ENCODE measurements at places on chromosomes 3 and 15.

DNA sequence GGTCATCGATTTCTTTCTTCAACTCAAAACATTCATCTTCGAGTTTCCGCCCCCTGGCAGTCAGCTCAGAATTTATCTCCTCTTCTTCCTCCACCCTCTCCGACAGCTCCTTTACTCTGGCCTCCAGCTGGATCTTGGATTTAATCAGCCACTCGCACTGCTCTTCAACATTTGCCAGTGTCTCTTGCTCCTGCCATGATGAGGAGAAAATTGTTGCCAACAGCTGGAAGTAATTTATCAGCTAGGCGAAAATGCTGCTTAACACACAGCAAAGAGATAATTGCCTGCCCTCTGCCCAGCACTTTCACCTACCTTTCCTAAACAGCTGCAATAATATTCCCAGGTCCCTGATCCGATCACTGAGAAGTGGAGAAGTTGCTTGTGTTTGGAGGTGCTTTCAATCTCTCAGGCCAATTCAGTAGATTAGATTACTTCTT, 69.3 kb downstream of the MYH15 start:
- DNase-seq: no peak

GRCh38 chr3:120659285-120659684, 22.8 kb downstream of the HGD start:
- no peak for DNase-seq

- DNase-seq: no peak
These were observed 122.3 kb downstream of the ATP1B3 start for GRCh38 chr3:141998669-141999290.

DNA sequence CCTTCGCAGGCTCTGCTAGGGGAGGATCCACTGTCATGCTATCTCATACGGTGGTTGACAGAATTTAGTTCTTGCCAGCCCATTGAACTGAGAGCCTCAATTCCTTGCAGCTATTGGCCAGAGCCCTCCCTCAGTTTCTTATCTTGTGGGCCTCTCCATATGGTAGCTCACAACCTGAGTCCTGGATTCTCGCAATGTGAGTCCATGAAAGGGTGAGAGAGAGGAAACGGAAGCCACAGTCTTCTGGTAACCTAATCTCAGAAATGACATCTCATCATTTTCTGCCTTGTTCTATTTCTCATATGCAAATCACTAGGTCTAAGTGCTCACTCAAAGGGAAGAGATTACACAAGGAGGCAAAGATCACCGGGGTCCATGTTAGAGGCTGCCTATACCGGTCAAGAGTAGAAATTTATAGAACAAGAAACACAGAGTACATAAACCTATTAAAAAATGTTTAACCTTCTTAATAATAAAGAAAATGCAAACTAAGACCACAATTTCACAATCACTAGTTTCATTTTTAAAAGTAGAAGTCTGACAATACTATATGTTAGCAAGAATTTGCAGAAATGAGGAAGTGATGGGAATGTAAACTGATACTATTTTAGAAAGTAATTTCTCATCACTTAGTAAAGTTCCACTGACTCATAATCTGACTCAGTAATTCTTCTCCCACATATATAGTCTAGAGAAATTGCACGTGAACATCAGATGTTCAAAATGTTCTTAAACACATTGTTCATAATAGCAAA, 378.4 kb upstream of the AGTR1 start:
- no peak for DNase-seq

DNA sequence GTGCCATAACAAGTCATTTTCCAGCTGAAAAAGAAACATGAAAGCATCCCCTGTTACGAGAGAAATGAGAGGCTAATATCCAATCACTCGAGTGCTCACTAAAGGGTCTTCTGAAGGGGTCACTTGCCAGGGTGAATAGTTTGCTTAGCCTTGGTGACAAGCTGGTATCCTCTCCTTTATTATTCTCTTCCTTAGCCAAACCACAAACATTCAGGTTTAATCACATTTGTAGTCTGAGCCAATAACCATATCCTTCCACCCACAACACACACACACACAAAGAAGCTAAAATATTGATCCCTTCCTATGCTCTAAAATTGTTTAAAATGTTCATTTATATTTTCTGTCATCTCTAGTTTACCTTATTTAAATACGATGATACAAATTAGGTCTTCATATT, 240.5 kb upstream of the TMCO5A start:
- DNase-seq: no peak

- DNase-seq: no peak
These were observed 5.6 kb upstream of the ASB14 start for GRCh38 chr3:57298041-57298440.

DNA sequence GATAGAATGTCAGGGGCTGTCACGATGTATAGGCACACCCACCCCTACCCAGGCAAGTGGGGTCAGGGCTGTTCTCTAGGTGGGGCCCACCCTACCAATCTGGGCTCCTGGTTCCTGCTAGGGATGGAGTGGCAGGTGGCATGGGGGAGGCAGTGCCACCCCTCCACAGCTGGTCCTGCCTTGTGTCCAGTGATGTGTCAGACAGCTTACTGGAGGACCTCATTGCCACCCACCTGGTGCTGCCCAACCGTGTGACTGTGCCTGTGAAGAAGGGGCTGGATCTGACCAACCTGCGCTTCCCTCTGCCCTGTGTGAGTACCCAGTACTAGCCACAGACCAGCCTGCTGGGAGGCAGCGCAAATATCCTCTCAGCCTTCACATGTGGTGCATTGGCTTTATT, 27.5 kb downstream of the ESYT3 start:
- DNase-seq: no peak

DNA sequence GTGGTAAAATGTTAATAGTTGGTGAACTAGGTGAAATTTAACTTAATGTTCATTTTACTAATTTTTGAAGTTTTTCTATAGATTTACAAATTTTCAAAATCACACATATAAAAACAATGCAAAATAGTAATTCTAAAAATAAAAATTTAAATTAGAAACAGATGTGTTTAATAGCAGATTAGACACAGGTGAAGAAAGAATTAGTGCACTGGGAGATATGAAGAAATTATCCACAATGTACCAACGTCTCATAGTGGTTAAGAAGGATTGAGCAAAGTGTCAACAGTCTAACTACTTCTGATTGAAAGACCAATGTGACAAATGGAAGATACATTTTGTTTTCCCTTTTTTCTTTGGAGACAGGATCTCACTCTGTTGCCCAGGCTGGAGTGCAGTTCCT, 26.5 kb downstream of the SPG11 start:
- DNase-seq: no peak

DNA sequence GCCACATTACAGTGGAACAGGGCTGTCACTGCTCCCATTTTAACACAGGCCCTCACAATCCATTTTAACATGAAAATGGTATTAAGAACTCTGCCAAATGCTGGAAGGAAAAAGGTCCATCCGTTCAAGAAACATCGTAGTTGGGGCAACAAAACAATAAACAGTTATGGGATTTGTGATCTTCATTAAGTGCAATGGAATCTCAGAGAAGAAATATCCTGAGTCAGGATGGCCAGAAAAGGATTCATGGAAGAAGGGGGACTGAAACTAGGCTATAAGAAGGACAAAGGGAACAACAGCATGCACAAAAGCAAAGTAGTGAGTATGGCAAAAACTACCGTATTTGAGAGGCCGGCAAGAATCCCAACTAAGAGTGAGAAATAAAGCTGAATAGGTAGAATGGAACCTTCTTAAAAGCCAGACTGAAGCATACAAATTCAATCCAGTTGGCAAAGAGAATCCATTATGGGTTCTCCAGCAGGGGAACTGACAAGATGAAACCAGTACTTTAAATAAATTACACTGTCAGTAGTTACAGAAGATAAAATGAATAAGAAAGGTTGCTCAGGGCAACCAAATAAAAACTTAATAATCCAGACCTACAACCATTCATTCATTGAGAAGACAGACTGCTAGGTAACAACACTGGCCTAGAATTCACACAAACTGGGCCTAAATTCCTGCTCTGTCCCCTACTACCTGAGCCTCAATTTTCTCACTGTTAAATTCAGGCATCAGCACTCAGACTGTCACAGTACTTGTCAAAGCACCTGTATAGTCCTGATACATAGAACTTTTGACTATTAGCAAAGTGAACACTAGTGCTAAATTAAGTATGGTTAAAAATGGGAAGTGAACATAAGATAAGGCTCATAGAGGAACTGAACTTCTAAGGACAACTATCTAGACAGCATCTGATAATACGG, 6.3 kb downstream of the TBL1XR1 start:
- DNase-seq: no peak

DNA sequence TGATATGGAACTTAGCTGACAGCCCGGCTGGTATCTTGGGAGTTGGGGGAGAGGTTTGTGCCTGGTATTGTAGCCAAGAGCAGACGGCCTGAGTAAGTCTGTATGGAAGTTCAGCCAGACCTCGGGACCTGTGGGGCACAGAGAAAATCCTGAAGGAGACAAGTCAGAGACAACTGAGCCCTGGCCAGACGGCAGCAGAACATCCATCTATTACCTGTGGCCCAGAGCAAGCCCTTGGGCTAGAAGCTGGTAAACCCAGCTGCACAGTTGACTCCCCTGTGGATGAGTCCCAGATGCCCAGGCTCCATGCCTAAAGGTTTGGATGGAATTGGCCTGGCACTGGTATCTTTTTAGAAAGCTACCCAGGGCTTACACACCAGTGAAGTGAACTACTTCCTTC, 70.4 kb upstream of the DLG1 start:
- DNase-seq: no peak

GRCh38 chr3:55765906-55766701, 279.0 kb upstream of the WNT5A start:
- DNase-seq: no peak

GRCh38 chr15:63195569-63196015, 6.2 kb downstream of the RAB8B start:
- no peak for DNase-seq

DNA sequence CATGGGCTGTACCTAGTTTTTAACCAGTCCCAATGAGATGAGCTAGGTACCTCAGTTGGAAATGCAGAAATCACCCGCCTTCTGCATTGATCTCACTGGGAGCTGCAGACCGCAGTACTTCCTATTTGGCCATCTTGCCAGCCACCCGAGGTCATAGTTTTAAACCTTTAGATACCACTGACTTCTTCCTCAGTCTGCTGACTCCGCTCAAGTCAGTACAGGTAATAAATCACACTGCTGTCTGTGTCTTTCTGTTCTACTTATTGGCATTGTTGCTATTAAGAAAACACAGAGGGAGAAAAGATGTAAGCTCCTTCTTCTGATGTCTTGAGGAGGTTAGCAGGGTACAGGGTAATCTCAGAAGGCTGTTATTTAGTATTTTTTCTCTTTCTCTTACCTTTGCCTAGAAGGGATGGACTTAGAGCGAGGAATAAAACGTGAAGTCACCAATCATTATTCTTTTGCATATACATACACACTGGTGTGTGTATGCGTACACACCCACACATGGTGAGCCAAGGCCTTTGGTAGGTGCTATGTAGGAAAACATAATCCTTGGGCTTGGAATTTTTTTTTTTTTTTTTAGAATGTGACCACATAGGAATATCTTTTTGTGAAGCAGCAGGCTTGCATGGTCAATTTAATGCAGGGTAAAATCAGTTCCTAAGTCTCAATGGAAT, 197.2 kb downstream of the EDEM1 start:
- DNase-seq: no peak

GRCh38 chr15:59906046-59906445, 98.1 kb upstream of the FOXB1 start:
- no peak for DNase-seq

DNA sequence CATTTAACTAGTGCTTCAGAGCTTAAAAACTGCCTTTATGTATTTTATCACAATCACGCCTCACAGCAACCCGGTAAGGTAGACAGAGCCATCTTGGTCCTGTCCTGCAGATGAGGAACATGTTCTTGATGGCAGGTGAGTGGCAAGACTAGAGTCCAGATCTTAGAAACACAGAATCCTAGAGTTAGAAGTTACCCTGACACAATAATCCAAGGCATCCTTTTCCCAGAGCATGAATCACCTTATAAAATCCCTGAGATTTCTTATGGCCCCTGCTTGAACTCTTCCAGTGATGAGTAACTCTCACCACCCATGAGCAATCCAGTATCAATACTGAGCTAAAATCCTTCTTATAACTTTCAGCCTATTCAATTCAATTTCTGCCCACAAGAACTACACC, 16.9 kb downstream of the POPDC2 start:
- no peak for DNase-seq

DNA sequence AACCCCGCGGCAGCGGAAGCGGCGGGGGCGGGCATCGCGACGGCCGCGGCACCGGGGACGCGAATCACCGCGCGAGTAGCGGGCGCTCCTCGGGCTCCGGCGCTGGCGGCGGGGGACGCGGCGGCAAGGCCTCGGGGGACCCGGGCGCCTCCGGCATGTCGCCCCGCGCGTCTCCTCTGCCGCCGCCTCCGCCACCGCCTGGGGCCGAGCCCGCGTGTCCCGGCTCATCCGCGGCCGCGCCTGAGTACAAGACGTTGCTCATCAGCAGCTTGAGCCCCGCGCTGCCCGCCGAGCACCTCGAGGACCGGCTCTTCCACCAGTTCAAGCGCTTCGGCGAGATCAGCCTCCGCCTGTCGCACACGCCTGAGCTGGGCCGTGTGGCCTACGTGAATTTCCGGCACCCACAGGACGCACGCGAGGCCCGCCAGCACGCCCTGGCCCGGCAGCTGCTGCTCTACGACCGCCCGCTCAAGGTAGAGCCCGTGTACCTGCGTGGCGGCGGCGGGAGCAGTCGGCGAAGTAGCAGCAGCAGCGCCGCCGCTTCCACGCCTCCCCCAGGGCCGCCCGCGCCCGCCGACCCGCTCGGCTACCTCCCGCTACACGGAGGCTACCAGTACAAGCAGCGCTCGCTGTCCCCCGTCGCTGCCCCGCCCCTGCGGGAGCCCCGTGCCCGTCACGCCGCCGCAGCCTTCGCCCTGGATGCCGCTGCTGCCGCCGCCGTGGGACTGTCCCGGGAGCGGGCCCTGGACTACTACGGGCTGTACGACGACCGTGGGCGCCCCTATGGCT, 675 bp downstream of the RBM15B start:
- DNase-seq: no peak

DNA sequence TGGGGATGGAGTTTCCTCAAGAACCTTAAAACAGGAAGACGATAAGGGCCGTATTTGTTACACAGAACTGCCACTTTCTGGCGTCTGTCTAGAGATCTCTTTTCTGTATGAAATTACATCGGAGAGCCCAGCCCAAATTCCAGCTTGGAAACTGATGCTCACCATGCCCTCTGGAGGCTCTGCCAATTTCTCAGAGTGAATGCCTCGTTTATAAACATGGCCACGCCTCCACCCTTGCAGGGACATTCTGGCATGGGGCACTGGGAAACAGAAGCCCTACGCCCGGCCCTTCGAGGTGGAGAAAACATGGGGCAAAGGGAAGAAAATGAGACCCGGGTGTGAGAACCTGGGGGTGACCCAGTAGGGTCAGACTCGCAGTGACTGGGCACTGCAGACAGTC, 53.4 kb upstream of the SEC13 start:
- no peak for DNase-seq

DNA sequence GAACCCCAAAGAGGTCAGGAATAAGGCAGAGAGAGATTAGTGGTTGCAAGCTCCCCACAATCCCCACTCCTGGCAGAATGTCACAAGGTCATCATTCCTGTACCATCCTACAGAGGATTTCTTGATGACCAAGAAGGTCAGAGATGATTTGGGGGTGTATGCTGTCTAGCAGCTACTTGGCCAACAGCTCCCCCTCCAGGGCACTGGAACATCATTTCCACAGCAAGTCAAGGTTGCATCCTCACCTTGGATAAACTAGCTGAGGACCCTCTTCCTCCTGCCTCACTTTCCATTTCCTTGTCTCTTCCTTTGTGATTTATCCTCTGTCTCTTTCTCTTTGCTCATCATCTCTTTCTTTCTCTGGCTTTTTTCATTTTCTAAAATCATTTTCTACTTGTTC, 106.3 kb downstream of the PROS1 start:
- DNase-seq: no peak

GRCh38 chr3:140510303-140510861, 167.5 kb upstream of the TRIM42 start:
- DNase-seq: no peak

GRCh38 chr15:81413851-81414250, 39.8 kb upstream of the TMC3 start:
- no peak for DNase-seq
